ENCODE measurements at places on chromosomes 1 and 21. TPM values are rescaled to one million over a fixed set of nuclear protein-coding genes. Genes with fewer than 3 reads are reported as not detected.

- no peak for DNase-seq
These were observed 56.0 kb upstream of the GPR52 start for GRCh38 chr1:174391716-174392115.

GRCh38 chr1:244112636-244113035 lies 61.6 kb downstream of the ZBTB18 start:
- no peak for DNase-seq

DNA sequence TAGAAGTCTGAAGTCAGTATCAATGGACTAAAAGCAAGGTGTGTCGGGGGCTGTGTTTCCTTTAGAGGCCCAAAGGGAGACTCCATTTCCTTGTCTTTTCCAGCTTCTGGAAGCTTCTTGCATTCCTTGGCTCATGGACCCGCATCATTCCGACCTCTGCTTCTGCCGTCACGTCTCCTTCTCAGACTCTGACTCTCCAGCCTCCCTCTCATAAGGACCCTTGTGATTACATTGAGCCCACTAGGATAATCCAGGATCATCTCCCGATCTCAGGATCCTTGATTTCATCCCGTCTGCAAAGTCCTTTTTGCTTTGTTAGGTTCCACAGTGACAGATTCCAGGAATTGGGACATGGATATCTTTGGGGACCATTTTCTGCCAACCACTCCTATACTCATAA lies 265.8 kb upstream of the CSF3R start:
- no peak for DNase-seq

- no peak for DNase-seq
These were observed 316.9 kb upstream of the ADGRL4 start for GRCh38 chr1:79323239-79324025.

DNA sequence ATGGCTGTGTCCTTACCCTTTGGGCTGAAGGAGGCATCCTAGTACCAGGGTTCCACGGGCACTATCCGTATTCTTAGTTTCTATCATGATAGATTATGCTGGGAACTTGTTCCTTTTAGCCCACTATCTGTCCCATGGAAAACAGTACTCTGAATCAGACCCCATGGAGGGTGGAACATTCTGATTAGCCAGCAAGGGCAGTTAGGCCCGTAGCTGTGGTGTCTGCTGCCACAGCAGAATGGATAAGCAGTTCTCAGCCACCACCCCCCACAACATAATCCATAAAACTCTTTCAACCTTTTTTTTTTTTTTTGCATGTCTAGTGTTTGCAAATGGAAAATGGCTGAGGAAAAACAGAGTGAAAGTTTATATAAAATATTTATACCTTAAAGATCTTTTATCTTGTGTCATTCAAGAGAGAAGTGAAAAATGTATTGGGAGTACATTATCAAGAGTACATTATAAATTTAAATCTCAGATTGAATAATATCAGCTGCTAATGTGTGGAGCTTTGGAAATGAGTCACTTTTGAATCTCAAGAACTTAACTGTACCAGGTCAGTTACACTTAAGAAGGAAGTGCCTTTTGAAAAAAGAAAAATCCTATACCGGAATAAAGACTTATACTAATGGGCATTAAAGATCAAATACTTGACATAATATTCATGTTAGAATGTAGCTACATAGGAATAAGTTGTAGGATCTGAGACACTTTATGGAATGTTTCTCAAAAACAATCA lies 80.3 kb downstream of the NFIA start:
- DNase-seq = no peak

GRCh38 chr1:109877776-109878175 lies 32.9 kb upstream of the CSF1 start:
- DNase-seq = no peak

- no peak for DNase-seq
These were observed 1.4 kb downstream of the TMEM54 start for GRCh38 chr1:32899586-32900296.

Gene SYPL2
- 0.14 TPM for total RNA-seq

Gene ATP1A4
- total RNA-seq = 0.33 TPM

Gene ADCY10
- total RNA-seq = 0.47 TPM
